ENCODE measurements at places on chromosomes 3 and 15. TPM values are rescaled to one million over a fixed set of nuclear protein-coding genes. Genes with fewer than 3 reads are reported as not detected.

- DNase-seq: no peak
Measured at GRCh38 chr3:107826727-107827126, 264.1 kb downstream of the CD47 start.

- DNase-seq: no peak
Measured at GRCh38 chr3:31947671-31948091, 33.4 kb downstream of the OSBPL10 start.

- DNase-seq: no peak
Measured at GRCh38 chr15:75153087-75153486, 48.6 kb upstream of the C15orf39 start.

GRCh38 chr3:43061101-43061895, 44.6 kb downstream of the POMGNT2 start:
- no peak for DNase-seq

Gene SCN11A
- 0.63 TPM for total RNA-seq

Gene PRKAR2A
- 40.0 TPM for total RNA-seq
